ENCODE measurements at places on chromosomes 3 and 15. TPM values are rescaled to one million over a fixed set of nuclear protein-coding genes. Genes with fewer than 3 reads are reported as not detected.

- no peak for DNase-seq
These were observed 132.4 kb downstream of the SNRK start for GRCh38 chr3:43418601-43419272.

- no peak for DNase-seq
These were observed at the start of gene TNK2 for GRCh38 chr3:195907934-195908693. Gene TNK2, minus strand, starts transcription at chr3:195908551. Its CDS starts 19,963 bp downstream, at chr3:195888588.

PIGZ gene
- 0.83 TPM for polyA plus RNA-seq

GRCh38 chr3:13748276-13748879, 131.5 kb downstream of the WNT7A start:
- no peak for DNase-seq

DOCK3 gene
- polyA plus RNA-seq = 2.1 TPM

DNA sequence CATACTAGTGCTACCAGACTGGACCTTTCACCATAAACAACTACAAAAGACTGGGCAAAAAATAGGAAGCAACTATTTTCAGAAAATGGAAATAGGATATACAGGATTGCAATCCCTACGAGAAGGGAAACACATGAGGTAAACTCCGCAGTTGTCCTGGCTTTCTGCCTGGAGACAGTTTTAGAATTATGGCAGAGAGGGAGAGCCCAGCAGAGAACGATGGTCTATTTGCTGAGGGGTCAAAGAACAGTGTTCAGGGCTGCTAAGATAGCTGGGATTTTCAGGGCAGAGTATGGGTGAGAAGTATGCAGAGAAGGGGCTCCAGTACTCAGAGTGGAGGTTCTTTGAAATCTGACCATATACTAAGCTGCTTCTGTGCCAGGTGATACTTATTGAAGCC, 163.4 kb downstream of the CHDH start:
- no peak for DNase-seq

MED12L gene
- 2.2 TPM for polyA plus RNA-seq

- DNase-seq = no peak
These were observed 8.5 kb upstream of the FANCD2 start for GRCh38 chr3:10017636-10018292.

GP9 gene
- polyA plus RNA-seq = 2.2 TPM

DNA sequence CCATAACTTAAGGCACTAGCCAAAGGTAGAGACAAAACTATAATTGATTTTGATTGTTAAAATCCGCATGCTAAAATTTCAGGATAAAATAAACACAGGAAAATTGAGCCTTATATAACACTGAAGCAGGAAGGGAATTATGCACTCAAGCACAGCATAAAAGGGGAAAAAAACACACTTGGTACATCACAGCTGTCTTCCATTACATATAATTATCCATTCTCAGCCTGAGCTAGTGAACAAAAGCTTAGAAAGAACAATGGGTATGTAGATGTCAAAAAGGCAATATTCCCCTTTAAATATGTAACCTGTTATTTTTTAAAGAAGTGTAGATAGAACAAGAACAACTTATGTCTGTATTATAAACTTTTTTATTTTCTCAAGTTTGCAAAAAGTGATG, 899.2 kb downstream of the ROBO1 start:
- DNase-seq = no peak

LRRK1 gene
- polyA plus RNA-seq = 3.8 TPM

- DNase-seq = no peak
These were observed 175.1 kb downstream of the NFKBIZ start for GRCh38 chr3:102024270-102024904.

SH2D7 gene
- 0.83 TPM for polyA plus RNA-seq

GRCh38 chr15:60536951-60537350, 58.0 kb upstream of the ICE2 start:
- DNase-seq = no peak

DNA sequence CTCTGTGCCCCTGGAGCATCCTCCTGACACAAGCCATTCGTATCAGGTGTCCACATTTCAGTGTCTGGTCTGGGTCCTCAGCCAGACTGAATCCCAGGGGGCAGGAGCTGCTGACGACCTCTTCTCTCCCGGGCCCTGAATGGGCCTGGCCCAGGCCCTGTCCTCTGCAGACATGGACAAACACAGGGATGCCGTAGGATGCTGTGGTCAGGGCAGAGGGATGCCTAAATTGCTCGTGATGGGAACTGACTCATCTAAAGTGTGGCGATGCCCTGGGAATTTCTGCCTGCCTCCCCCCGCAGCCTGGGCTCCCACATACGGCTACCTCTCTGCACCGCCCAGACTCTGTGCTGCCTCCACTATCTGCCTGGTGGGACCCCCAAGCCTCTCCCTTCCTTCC, 58.5 kb upstream of the CTSH start:
- DNase-seq = no peak

GRCh38 chr3:122396511-122396910, 12.5 kb downstream of the FAM162A start:
- no peak for DNase-seq

LPP gene
- polyA plus RNA-seq = 26.9 TPM

SOX14 gene
- not detected for polyA plus RNA-seq

DNA sequence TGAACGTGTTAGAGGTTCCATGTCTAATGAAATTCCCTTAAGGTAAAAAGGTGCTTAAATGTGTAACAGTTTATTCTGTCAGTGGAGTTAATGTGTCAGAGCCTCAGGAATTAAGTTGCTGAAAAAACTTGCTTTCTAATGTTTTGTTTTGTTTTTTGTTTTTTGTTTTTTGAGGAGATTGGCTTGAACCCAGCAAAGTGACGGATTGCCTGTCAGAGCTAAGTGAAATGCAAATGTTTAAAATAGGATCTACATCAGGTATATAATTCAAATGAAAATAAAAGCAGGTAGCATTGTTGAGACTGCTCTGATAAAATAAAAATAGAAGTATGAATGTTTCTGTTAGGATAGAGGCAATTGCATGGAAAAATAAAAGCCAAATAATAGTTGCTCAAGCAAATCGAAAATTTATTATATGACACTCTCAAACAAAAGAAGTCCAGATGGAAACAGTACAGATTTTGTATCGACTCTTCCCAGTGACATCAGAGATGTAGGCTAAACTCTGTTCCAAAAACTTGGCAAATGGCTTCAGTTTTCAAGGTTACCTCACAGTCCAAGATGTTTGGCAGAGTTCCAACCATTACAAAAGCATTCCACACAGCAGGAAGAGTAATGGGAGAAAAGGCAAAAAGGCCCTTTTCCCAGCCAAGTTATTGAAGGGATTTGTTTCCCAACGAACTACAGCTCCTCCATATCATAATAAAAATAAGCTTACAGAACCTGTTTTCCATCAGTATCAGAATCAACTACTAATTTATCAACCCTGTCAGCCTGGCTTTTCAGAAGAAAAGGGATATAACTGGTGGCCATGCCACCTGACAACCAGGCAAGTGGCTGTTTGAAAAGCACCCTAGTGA, 291.0 kb downstream of the TBL1XR1 start:
- peak; percentile 78 for DNase-seq
